ENCODE measurements at places on chromosomes 1 and 21. TPM values are rescaled to one million over a fixed set of nuclear protein-coding genes. Genes with fewer than 3 reads are reported as not detected.

Gene OR2L3
- not detected for total RNA-seq

DNA sequence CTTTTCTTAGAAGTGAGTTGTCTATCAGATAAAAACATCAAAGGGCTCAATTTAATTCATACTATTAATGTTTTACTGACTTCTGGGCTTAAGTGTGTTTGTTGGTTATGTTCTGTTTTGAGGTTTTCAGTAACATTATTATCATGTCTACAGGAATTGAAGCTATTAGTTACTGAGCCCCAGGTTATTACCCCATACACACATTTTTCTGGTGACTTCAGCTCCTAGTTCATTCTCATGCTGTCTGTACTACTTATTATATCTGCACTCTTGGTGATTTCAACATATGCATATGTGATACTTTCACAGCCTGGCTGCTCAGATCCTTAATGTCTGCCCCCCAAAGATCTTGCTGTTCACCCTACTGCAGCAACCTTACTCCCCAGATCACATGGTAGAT lies 27.0 kb upstream of the SGIP1 start:
- no peak for DNase-seq

DNA sequence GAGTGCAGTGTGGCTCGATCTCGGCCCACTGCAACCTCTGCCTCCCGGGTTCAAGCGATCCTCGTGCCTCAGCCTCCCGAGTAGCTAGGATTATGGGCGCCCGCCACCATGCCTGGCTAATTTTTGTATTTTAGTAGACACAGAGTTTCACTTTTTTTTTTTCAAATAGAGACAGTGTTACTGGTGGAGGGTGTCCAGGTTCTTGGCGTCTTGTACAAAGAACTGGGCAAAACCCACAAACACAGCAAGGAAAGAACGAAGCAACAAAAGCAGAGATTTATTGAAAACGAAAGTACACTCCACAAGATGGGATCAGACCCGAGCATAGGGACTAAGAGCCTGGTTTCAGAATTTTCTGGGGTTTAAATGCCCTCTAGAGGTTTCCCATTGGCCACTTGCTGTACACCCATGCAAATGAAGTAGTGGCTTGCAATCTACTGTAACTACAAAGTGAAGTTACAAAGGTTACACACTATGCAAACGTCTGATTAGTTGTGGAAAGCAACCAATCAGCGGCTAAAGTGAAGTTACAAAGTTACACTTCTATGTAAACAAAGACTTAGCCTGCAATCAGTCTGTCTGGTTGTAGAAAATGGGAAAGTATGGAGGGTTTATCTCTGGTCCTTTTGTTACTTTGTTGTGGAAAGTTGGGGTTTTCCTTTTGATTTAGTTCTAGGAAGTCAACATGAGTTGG lies 199.1 kb downstream of the DYRK1A start:
- peak; percentile 40 for DNase-seq

DNA sequence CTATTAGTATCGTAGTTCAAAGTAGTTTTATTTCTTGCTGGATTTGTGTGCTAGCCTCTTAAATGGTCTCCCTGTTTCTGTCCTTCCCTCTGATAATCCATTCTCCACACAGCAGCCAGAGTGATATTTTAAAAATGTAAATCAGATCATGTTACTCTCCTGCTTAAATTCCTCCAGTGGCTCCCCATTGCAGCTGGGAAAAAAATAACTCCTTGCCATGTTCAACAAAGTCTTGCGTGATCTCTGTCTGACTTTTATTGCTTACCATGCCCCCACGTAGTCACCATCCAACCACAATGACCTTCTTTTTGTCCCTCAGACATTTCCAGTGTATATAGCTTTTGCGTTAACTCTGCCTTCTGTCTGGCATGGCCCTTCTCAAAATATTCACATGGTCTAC lies 178.8 kb downstream of the FGGY start:
- DNase-seq: no peak

Gene TMCO4
- total RNA-seq: 17.4 TPM

DNA sequence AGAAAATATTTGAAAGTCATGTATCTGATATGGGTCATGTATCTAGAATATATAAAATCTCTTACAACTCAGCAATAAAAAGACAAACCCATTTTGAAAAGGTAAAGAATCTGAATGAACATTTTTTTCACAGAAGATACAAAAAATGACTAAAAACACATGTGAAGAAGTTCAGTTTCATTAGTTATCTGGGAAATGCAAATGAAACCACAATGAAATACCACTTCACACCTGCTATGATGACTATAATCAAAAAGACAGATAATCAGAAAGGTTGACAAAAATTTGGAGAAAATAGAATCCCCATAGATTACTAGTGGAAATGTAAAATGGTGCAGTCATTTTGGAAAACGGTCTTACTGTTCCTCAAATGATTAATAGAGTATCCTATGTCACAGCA lies 631.0 kb downstream of the MRPL39 start:
- no peak for DNase-seq

All from HFFc6 (cell line).